Epithelial cell of esophagus (primary cell): ENCODE measurements at places on chromosomes 1 and 21.
A peak's percentile ranks its signal among the peaks of the same experiment; 100 is the strongest.

DNA sequence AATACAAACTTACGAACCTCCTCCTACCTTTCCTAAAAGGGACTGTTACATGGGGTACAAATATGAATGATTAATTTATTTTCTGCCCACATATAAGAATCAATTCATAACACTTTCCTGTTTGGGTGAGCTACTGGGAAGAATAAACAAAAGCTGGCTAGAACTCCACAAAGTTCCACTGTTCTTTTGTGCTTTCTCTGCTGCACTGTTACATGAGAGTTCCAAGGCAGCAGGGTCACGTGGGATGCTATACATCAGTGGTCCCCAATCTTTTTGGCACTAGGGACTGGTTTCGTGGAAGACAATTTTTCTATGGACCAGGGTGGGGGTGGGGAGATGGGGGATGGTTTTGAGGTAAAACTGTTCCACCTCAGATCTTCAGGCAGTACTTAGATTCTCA lies 2.2 kb upstream of the ANGPTL7 start:
- no peak for DNase-seq

GRCh38 chr1:166152978-166153377 lies 13.8 kb downstream of the FAM78B start:
- no peak for DNase-seq

DNA sequence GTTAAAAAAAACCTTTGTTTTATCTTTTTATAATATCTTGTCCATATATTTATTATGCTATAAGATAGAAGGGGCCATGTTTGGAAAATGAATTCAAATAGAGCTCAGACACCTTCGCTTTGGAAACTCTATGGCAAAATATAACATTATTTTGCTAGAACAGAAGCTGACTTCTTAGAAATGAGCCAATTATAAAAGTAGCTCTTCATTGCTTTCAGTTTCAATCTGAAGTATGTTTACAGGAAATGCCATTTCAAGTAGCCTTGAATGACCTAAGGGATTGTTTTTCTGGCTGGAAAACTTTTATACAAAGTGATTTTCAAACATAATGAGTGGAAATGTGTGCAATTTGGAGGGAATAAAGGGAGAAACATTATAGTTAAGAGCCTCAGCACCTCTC lies 37.8 kb upstream of the GBP5 start:
- peak; percentile 12 for DNase-seq

GRCh38 chr1:237685551-237685950 lies 205.2 kb downstream of the ZP4 start:
- DNase-seq = no peak

DNA sequence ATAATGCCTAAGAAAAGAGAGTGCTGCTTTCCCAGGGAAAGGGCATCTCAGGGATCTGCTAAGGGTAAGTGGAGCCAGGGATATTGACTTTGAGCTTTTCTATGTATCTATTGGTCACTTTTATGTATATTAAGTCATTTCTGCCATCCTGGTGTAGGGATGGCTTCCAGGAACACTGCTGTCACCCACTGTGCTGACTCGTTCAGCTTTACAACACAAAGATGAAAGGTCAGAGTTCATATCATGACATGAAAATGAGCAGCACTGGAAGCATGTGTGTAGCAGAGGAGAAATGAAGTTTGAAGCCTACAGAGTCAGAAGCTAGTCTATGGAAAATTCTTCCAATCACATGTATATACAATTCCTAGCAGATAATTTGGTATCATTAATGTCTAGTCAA lies 37.1 kb upstream of the RGS8 start:
- no peak for DNase-seq

- peak; percentile 32 for DNase-seq
Measured at GRCh38 chr1:25527226-25527846, 16.1 kb upstream of the LDLRAP1 start.

- no peak for DNase-seq
Measured at GRCh38 chr1:53629101-53629691, 109.8 kb downstream of the GLIS1 start.

DNA sequence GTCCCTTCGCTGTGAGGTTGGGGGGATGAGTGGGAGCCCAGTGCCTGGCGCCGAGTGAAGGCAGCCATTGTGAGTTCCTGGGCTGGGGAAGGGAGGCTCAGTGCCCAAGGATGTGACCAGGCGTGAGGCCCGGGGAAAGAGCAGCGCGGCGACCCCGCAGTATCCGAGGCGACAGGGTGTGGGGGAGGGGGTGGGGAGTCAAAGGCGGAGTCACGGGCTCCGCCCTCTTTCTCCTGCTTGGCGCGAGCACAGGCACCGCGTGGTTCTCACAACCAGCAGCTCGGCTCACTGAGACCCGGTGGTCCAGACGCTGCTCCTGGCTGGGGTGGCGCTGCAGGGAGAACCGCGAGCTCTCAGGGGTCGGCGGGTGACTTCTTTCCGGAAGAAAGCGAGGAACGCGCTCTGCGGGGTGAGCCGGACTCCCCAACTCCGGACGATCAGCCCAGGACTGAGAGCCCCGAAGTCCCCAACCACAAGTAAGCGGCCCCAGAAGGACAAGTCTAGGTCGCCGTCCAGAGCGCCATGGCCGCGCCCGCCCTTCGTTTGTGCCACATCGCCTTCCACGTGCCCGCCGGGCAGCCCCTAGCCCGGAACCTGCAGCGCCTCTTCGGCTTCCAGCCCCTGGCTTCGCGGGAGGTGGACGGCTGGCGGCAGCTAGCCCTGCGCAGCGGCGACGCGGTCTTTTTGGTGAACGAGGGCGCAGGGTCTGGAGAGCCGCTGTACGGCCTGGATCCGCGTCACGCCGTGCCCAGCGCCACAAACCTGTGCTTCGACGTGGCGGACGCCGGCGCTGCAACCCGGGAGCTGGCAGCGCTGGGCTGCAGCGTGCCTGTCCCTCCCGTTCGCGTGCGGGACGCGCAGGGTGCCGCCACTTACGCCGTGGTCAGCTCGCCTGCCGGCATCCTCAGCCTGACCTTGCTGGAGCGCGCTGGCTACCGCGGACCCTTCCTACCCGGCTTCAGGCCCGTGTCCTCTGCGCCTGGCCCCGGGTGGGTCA lies at the start of gene HPDL:
TSS of gene HPDL (plus strand) at position 269 of the 997 bp plus-strand sequence. CDS start at position 523, 254 bp downstream.
- DNase-seq = peak; percentile 39

- DNase-seq = no peak
Measured at GRCh38 chr1:116299248-116299647, 73.8 kb upstream of the ATP1A1 start.

GRCh38 chr1:40575336-40575735 lies 43.9 kb downstream of the ZNF684 start:
- DNase-seq = peak; percentile 69

- DNase-seq = no peak
Measured at GRCh38 chr1:201354151-201354900, 23.2 kb downstream of the TNNT2 start.

GRCh38 chr21:36055551-36055950 lies 4.8 kb downstream of the SETD4 start:
- no peak for DNase-seq

GRCh38 chr1:175394739-175395138 lies 202.2 kb upstream of the KIAA0040 start:
- DNase-seq = no peak

GRCh38 chr21:34965200-34966174 lies 83.6 kb downstream of the RUNX1 start:
- peak; percentile 24 for DNase-seq

DNA sequence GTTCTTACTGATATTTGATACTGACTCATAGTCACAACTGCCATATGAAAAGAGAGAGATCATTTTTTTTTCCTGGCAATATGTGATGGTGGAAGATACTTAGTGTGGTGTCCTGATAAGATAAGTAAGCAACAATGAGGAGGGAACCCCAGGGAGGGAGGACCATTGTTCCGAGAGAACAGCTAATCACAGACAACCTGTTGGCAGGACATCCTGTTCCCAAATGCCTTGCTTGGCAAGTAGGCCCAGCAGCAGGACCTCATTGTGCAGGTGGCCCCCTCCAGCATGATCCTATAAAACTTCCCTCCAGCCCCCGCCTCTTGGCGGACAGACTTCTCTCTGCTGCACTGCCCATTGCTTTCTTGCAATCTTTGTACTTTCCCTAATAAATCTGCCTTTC lies 329.4 kb upstream of the CHRM3 start:
- no peak for DNase-seq

GRCh38 chr1:212129781-212130180 lies 94.2 kb downstream of the DTL start:
- DNase-seq = no peak

DNA sequence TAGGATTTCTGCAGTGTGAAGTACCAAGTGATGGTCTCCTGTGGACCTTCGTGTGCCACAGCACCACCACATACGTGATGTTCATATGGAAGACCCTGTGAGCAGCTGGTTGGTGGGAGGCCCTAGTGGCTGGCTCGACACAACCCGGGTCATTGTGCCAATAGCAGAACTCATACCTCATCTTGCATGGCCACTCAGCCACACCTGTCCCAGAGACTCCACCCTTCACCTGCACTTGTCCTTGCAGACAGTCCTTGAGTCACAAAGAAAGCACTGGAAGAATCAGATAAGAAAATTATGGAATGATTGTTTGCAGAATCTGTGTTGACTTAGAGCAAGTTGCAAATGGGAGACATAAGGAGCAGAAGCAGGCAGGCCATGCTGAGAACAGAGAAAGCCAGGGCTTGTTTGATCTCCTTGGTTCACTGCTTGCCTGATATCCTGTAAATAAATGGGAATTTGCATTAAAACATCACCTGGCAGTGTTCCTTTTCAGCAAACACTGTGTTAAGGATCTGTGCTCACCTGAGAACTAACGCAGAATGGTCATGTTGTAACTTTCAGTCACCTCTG lies 307.7 kb downstream of the SIPA1L2 start:
- no peak for DNase-seq

GRCh38 chr1:38565020-38565491 lies 294.5 kb downstream of the RRAGC start:
- no peak for DNase-seq

DNA sequence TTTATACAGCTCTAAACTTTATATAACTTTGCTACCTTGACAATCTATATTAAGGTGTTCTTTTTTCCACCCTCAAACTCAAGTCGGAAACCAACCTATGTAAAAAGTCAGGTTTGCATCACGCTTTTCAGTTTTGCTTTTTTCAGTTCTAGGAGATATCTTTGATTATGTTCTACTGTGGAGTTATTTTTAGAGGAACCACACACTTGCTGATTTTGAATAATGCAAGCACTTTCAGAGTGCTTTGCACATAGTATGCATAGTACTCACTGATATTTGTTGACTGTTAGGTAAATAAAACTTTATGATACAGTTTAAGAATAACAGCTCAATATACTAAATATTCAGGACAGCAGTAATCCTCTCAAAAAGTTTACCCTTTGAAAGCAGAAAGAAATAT lies 564.2 kb upstream of the ZRANB2 start:
- no peak for DNase-seq

- no peak for DNase-seq
Measured at GRCh38 chr1:231465051-231465450, 43.0 kb upstream of the EGLN1 start.

DNA sequence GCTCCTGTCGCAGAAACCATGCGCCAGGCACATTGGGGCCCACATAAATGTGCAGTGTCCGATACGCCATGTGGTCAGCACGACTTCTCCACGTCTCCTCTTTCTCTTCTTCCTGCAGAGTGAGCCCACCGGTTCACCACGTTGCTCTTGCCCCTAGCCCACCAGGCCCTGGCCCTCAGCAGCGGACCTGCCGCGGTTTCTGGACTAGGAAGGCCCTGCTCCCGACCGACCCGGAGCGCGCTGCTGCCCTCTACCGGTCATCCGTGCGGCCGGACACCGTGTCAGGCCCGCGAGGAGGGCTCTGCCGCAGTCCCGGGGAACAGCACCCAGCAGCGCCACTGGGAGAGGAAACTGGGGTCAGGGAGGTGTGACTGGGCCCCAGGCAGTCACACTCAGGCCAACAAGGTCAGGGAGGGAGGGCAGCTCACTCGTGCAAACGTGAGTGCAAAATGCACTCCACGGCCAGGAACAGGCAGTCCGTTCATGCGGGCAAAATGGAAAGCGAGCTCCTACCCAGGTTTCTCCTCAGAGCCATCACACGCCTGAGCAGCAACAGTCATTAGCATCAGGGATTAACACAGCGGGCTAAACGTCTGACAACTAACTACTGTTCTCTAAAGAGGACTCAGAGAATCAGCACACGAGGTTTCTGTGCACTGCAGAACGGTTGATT lies 13.7 kb downstream of the TLR5 start:
- DNase-seq = peak; percentile 45

GRCh38 chr1:9838946-9839345 lies 15.2 kb upstream of the CLSTN1 start:
- no peak for DNase-seq

- no peak for DNase-seq
Measured at GRCh38 chr1:89627596-89627962, 5.3 kb upstream of the LRRC8C start.

GRCh38 chr1:15934211-15935055 lies 41.5 kb downstream of the ZBTB17 start:
- no peak for DNase-seq

DNA sequence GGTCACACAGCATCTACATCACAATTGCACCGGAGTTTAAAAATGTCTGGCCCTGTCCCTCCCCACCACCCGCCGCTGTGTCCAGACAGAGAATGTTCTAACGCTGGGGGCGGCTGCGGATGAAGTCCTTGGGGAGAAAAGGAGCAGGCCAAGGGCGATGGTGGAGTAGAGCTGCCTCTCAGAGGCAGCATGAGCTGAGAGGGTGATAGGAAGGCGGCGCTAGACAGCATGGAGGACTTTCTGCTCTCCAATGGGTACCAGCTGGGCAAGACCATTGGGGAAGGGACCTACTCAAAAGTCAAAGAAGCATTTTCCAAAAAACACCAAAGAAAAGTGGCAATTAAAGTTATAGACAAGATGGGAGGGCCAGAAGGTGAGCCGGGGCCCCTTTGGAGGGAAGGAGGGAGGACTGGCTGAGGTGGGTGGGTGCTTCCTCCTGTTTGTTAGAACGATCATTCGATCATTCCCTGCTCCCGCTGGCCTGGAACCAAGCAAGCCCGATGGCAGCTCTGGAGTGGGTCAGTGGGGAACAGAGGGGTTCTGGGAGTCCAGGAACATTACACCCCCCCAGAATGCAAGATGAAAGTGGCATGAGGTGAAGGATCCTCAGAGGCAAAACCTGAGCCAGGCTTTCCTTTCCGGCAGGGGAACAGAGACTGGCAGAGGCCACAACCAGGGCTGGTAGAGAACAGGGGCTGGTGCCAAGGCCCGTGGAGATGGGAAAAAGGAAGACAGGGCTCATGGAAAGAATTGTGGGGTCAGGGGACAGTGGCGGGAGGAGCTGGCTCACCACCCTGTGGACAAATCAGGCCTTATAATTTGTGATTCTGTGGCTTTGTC lies at the start of the genes FAM229A and TSSK3:
TSS of gene FAM229A (minus strand) at position 12 of the 840 bp plus-strand sequence. CDS start 394 bp downstream, outside the sequence.
TSS of gene TSSK3 (plus strand) at position 66 of the 840 bp plus-strand sequence. CDS start at position 229, 163 bp downstream.
- DNase-seq = no peak

DNA sequence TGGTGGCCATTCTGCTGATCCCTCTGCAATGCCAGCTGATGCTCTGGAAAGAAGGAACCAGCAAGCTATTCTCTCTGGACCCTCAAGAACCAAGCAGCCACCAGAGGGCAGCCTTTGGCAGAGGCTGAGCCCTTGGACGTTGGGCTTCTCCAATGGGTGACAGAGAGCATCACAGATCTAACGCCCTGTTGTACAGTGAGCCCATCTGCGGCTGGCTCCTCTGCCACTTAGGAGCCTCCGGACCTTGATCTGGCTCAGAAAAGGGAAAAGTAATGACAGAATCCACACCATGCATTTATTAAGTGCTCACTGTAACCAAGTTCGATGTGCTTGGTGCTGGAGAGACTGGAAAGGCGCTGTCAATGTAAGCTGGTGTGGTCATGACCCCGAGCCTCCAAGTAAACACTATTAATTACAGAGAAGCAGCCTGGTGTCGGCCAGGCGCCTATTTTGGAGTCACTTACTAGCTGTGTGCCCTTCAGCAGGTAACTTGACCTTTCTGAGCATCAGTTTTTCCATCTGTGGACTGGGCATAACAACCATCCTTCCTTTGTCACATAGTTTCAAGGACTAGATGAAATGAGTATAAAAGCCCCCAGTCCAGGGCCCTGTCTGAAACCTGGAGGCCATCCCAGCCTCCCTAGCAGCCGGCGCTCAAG lies 34.9 kb downstream of the ECE1 start:
- DNase-seq = peak; percentile 79
